Activated B cell treated with CpG ODN at 0.5 μM for 24 hours (primary cell): ENCODE measurements at places on chromosomes 16 and 17. TPM values are rescaled to one million over a fixed set of nuclear protein-coding genes. Genes with fewer than 3 reads are reported as not detected.

Gene KRT28
- total RNA-seq: not detected in 2 replicates

GRCh38 chr17:40062329-40063186 lies at the start of gene THRA:
Gene THRA, plus strand, starts transcription at chr17:40062965. Its CDS starts 11,524 bp downstream, at chr17:40074489.
- peaks cover under 1% of the 10 kb centered on the region for H3K27me3 ChIP-seq
- H3K4me1 ChIP-seq: peaks cover 39% of the 10 kb centered on the region
- H3K36me3 ChIP-seq: no peaks in the 10 kb centered on the region
- DNase-seq: peak; percentile 79
- H3K4me3 ChIP-seq: peak within 1 kb of the TSS; percentile 87

GRCh38 chr17:71486261-71486660 lies 634.6 kb upstream of the SOX9 start:
- H3K4me1 ChIP-seq: no peaks in the 10 kb centered on the region
- H3K27me3 ChIP-seq: no peaks in the 10 kb centered on the region
- no peaks in the 10 kb centered on the region for H3K36me3 ChIP-seq
- DNase-seq: no peak

DNA sequence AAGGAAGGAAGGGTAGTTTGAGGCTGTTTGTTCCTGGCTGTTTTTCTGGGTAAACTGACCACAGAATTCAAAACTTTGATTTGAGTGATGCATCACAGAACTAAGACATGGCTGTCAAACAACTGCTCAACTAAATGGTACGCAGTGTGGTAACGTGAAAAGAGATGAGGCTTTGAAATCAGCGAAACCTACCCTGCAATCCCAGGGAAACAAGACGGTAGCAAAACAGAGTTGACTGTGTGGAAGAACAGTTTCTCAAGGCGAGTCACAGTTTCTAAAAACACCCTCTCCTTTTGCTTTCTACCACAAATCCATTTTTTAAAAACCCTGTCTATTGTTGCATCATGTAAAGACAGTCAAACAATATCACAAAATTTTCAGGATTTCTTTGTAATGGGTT lies 156.0 kb upstream of the MAF start:
- no peak for DNase-seq
- H3K27me3 ChIP-seq: peaks cover 4% of the 10 kb centered on the region
- no peaks in the 10 kb centered on the region for H3K36me3 ChIP-seq
- H3K27ac ChIP-seq: no peak overlapping the region

DNA sequence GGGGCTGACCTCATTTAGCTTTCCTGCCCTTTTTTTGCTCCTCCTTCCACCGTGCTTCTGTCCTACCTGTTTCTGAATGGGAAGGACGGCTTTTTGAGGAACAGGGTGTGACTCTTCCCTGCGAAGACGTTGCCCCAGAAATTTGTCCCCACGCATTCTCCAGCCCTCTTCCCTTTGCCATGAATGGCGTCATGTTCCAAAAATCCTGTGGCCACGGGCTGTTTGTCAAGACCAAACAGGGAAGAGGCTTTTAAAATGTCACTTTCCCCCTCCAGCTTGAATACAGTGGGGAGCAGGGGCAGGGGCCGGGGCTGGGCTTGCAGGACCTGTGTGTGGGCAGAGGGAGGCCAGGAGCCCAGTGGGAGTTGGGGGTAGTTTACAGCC lies 13.9 kb downstream of the MPRIP start:
- H3K27ac ChIP-seq: no peak overlapping the region
- DNase-seq: no peak
- H3K4me1 ChIP-seq: peaks cover 50% of the 10 kb centered on the region
- H3K36me3 ChIP-seq: peaks cover 20% of the 10 kb centered on the region

DNA sequence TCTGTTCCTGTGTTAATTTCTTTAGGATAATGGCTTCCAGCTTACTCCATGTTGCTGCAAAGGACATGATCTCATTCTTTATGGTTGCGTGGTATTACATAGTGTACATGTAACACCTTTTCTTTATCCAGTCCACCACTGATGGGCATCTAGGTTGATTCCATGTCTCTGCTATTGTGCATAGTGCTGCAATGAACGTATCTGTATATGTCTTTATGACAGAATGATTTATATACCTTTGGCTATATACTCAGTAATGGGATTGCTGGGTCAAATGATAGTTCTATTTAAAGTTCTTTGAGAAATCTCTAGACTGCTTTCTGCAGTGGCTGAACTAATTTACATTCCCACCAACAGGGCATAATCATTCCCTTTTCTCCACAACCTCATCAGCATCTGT lies 39.8 kb downstream of the ABCA10 start:
- no peak overlapping the region for H3K27ac ChIP-seq
- DNase-seq: no peak
- no peaks in the 10 kb centered on the region for H3K27me3 ChIP-seq
- no peak overlapping the region for H3K4me3 ChIP-seq
